ENCODE measurements at places on chromosomes 11 and 22. TPM values are rescaled to one million over a fixed set of nuclear protein-coding genes. Genes with fewer than 3 reads are reported as not detected.
A peak's percentile ranks its signal among the peaks of the same experiment; 100 is the strongest.

Gene CDC42BPG
- 78.6 TPM for total RNA-seq

Gene TMPRSS5
- total RNA-seq: not detected

Gene GAL3ST1
- 60.6 TPM for total RNA-seq

Gene LINC01488
- total RNA-seq: not detected

Gene TMEM45B
- total RNA-seq: 318 TPM

Gene SHANK3
- total RNA-seq: 13.8 TPM

Gene SLC22A25
- not detected for total RNA-seq

Gene NLRP10
- not detected for total RNA-seq

Gene CD3D
- total RNA-seq: 18.3 TPM

Gene THY1
- total RNA-seq: 28.1 TPM

Gene CECR2
- total RNA-seq: 0.85 TPM

Gene PRG3
- not detected for total RNA-seq

GRCh38 chr11:12292766-12293165 is 84.6 kb upstream of the PARVA start:
- DNase-seq: no peak

DNA sequence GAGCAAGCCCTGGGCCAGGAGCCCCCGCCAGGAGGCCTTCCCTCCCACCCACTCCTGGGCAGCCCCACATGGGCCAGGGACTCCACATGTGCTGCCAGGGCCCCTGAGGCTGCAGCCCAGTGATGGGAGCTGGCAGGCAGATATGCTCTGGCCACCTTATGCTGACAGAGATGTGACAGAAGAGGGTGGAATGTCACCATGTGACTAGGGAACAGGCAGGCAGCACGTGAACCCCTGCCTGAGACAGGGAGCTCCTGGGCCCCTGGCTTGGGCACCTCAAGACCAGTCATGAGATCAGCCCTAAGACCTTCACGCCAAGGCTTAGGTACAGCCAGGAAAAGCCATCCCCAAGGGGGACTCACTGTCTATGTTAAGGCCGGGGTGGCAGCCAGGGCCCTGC is 9.1 kb downstream of the PRODH start:
- DNase-seq: no peak

DNA sequence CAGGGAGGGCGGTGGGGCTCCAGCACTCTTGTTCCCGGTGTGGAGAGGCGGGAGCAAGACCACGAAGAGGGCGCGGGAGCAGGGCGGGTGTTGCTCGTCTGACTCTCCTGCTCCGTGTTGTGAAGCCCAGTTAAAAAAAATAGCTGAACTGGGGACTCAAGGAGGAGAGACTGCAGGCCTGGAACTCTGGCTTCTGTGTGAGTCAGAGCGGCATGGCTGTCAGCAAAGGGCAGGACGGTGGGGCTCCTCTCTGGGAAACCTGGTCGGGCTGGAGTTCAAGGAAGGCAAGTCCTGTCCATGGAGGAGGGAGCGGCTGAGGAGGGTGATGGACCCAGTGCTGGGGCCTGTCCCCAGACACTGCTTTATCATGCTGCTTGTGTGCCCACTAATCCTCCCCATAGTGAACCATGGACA is 152.3 kb downstream of the FEZ1 start:
- DNase-seq: no peak

DNA sequence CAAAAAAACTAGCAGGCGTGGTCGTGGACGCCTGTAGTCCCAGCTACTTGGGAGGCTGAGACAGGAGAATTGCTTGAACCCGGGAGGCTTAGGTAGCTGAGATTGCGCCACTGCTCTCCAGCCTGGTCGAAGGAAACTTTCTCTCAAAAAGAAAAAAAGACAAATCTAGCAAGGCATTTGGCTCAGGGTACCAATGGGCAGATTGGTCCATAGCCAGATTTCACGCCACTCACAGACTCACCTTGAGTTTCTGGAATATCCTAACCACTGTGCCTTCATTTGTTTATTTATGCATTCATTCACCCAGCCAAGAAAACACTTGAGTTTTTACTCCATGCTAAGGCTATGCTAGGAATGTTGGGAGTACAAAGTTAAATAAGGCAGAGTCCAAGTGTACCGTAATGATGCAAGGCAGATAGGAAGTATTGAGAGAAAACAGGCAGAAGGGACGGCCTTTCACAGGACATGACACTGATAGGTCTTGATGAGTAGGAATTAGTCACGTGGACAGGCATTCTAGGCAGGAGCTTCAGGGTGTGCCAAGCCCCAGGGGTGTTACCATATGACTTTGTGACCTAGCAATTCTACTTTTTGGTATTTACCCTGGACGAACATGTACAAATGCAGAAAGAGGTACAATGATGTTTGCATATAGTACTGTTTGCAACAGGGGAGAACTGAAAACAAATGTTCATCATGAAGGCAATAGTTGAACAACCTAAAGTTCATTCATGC is 3.0 kb upstream of the PACSIN3 start:
- peak; percentile 66 for DNase-seq

DNA sequence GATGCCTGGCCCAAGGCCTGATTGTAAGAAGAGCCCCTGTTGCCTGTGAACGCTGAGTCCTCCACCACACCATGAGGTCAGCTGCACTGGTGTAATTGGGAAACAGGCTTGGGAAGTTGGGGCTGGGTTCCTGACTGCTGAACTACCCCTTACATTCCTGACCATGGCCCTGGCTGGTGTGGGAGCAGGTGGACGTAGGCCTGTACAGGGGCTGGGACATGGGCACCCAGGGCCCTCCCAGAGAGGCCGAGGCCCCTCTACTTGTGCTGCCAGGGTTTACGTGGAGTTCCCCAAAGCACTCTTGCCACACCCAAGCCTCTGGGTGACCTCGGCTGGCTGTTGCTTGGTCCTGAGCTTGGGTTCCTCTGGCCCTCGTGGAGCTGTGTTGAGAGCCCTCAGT is 5.4 kb downstream of the RELT start:
- DNase-seq: no peak

- DNase-seq: no peak
Observed at GRCh38 chr22:17431179-17431578, 61.9 kb downstream of the CECR2 start.

GRCh38 chr11:13480198-13480597 is 15.6 kb downstream of the PTH start:
- DNase-seq: no peak

- DNase-seq: no peak
Observed at GRCh38 chr11:111135101-111135500, 110.4 kb upstream of the POU2AF2 start.

- peak; percentile 42 for DNase-seq
Observed at GRCh38 chr11:69215784-69216415, 60.2 kb downstream of the SMIM38 start.

DNA sequence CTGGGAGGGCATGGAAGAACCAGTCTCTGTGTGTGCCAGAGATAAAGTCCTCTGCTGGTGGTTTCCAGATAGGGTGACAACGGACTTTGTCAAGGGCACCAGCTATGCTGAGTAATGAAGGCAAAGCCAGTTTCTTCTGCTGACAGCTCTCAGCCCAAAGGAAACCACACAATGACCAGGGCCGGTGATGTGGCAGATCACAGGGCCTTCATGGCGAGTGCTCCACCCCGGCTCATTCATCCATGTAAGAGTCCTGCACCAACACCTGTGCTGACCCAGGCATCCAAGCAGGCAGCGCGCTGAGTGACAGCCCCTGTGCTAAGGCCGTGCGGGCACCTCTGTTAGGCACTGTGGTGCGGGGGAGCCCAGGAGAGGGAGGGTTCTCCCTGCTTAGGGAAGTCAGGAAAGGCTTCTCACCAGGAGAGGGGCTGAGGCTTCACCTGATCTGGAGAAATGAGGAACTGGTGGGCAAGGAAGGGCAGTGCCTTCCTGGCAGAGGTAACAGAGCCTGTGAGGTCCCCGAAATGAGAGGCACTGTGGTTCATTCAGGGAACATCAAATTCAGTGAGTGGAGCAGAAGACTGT is 33.8 kb downstream of the TP53I11 start:
- no peak for DNase-seq

DNA sequence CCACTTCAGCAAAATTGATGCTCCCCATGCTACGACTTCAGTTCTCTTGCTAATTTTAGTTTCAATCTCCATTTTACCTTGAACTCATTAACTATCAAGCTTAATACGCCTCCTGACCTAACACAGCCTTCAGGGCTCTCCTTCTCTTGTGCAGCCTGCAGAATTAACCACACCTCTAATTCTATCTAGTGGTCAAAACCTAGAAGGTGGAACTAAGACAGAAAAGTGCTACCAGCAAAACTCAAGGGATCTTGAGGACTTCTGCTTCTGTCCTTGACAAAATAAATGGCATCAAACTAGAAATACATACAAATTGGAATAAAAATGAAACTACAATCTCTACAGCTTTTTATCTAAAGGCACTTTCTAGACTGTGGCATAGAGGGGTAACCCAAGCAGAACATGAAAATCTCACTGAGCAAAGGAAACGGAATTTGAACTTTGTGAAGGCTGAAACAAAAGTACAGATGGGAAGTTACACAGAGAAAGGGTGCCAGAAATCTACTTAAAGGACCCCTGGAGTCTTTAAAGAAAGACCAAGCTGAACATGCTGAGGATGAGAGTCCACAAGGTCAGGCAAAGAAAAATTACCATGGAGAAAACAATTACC is 10.7 kb downstream of the CWF19L2 start:
- no peak for DNase-seq

DNA sequence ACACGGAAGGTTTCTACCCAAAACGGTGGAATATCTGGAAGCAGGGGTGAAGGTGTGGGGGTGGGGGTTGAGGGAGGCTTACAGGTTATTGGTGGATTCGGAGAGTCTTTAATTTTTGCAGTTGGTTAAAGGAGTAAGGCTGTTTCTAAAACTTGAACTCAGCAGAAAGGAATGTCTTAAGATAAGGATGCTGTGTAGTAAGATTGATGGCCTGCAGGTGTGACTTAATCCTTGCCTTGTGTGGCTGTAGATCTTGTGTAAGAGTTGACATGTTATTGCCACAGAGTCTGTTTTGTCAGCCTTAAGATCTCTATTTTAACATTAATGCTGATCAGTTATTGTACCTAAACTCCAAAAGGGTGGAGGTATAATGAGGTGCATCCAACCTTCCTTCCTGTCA is 16.4 kb upstream of the OR6M1 start:
- DNase-seq: no peak

- no peak for DNase-seq
Observed at GRCh38 chr11:9320047-9320446, 5.7 kb upstream of the TMEM41B start.

GRCh38 chr22:42412744-42413333 is 19.4 kb downstream of the NFAM1 start:
- no peak for DNase-seq

DNA sequence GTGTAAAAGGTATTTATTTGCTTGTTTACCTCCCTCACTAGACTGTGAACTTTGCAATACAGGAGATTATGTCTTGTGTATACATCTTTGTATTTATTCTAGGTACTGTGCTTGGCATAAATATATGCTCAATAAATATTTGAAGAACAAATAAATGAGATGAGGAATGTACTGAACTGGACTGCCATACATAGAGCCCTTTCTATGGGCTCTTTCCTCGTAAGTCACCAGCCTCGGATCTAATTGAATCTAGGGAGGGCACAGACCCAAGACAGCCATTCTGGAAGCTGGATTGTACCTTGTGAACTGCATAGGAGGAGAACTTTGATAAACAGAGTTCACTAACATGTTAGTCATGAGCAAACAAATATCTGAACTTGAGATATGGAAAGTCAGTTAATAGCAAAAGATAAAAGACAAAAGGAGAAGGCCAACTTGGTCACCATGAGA is 503.9 kb downstream of the INSC start:
- DNase-seq: no peak

DNA sequence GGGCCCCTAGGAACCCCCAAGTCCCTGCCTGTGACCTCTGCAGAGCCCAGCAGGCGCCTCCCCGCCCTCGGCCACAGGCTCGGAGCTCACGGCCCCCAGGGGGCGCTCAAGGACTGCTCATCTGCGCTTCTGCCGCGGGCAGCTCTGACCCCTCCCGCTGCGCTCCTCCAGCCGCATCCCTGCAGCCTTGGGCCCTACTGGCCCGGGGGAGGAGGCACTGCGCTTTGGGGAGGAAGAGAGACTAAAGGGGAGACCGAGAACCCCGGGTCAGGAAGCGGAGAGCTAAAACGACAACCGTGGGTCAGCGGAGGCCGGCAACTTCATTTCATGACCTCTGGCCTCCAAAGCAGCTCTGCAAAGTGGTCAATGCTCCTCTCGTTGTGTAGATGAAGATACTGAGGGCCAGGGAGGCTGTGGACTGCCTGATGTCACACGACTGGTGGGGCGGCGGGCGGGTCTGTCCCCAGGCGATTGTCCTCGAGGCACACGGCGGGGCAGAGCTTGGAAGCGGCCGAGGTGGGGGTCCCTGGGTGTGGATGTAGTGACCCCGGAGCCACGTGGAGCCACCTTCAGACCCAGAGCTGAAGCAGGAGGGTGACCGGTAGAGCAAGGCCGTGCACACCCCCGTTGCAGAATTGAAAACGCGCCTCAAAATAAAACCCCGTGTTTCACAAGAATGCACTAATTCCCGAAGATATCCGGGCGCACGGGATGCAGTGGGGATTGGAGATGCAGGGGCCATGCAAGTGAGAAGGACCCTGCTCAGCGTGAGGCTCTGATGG is 2.7 kb upstream of the KRTAP5-6 start:
- peak; percentile 93 for DNase-seq

Measured in Peyer's patch (tissue), 4 donors.